ENCODE measurements at places on chromosomes 5 and 9.

- DNase-seq, result no peak
Measured at GRCh38 chr9:93589688-93590087, 13.3 kb downstream of the PHF2 start.

DNA sequence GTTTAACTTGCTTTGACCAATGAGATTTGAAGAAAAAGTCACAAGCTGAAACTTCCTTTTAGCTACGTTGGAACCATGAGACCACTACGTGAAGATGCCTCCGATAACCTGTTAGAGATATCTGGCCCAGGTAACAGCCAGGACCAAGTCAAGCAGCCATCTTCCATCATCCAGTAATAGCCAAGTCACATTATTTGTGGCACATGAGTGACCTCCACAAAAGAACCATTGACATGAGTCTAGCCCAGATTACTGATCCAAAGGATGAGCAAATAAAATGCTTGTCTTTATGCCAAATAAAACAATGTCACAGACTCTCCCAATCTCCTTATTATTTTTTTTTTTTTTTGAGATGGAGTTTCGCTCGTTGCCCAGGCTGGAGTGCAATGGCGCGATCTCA, 1.6 kb downstream of the DEPDC1B start:
- DNase-seq, result no peak

GRCh38 chr5:147348046-147348445, 113.2 kb downstream of the STK32A start:
- DNase-seq, result no peak

DNA sequence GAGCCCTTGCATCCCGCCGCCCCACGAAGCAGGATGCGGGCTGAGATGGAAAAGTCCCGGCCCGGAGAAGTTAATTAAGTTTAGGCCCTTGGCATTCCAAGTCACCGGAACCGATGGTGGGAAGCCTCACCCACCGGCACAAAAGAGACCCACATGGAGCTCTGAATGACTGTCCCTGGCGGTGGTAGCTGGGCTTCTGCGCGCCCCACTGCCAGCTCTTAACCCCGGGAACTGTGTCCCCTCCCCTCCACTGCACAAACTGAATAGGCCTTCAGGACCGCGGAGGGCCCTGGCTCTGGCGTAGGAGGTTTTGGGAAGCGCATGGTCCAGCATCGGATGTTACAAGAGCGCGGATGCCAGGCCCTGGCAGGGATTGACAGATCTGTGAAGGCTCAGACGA, 291.1 kb upstream of the TUT7 start:
- no peak for DNase-seq

DNA sequence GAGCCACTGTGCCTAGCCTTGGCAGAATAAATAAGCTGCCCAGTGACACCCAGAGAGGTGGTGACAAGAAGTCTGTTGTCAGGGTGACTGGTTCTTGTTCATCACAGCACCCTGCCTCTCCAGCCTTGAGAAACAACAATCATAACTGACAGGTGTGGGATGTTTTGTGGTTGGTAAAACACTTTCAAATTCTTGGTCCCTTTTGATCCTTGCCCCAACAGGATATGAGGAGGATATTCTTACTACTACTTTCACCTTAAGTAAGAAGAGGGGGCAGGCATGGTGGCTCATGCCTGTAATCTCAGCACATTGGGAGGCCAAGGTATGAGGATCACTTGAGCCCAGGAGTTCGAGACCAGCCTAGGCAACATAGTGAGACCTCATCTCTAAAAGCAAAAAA, 14.2 kb upstream of the FRRS1L start:
- no peak for DNase-seq

DNA sequence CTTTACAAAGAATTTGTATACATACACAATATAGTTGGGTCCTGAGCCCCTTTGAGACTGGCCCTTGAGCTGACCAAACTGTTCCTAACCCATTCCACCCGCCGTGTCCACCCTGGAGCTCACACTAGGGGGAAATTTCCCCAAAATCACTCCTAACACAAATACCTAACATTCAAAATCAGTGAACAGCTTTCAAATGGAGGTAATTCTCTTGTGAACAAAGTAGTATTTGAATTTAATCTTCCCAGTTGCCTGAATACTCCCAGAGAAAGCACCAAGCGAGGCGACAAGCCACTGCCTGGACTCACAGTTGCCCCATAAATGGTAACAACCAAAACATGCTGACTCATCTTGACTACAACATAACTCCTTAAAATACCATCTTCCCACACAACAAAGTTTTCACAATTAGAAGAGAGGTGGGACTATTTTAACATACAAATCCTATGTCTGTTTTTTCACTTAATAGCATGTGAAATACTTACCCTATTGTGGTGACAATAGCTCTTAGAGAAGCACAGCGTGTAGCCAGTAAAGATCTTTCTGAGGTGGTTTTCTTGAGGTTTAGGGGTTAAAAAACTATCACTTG, 31.7 kb upstream of the SCAMP1 start:
- no peak for DNase-seq

- DNase-seq, result no peak
Measured at GRCh38 chr5:37849641-37850040, 9.8 kb upstream of the GDNF start.

DNA sequence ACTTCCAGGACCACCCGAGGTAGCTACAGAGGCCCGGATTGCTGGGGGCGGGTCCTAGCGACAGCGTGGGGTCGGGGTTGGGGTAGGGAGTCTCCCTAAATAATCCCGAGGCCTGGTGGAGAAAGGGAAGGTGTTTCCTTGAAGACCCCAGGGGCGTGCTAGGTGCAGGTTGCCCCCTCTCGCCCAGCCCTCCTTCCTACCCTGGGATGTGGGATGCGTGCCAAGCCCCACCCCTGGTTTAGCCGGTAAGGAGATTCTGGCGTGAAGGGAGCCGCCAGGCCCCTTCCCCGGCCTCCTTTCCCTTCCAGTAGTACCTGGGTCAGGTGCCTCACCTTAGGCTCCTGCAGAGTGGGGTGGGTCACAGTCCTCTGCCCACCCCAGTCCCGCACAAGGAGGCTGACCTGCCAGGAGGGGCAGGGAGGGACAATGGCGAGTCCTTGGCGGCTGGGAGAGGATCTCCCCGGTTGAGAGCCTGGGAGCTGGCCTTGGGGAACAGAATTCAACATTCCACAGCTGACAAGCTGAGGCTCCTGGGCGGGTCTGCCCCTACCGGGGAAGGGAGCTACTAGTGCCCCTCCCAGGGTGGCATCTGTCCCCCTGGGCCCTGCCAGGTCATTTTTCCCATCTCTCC, 674 bp downstream of the TSPAN17 start:
- DNase-seq, result peak; percentile 38

GRCh38 chr5:139037732-139038131, 160.4 kb downstream of the SIL1 start:
- DNase-seq, result no peak

DNA sequence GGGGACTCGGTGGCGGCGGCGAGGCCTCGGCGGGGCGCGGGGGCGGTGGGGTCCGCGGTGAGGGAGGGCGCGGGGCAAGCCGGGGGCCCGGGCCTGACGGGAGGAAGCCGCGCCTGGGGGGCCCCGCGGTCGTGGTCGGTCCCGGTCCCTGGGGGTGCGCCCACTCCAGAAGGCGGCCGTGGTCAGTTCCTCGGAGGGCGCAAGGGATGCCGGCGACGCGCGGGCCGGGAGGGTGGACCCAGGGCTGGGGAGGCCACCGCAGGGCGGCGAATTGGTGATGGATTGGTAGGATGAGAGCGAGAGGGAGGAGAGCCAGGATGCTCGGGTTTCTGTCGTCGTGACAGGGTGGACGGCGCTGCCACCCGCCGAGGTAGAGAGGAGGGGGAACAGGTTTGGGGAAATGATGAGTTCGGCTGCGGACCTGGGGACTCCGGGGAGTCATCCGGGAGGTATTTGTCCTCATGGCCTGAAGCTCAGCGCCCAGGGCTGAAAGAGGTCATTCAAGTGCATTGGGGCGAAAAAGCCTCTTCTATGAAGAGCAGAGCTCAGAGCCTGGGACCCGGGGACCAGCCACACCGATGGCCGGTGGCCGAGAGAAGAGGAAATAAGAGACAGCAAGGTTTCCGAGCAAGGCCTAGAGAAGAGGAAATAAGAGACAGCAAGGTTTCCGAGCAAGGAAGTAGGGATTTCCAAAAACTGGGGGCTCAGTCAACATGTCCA, 557 bp downstream of the GNG10 start:
- no peak for DNase-seq

- DNase-seq, result no peak
Measured at GRCh38 chr5:101024299-101024698, 121.2 kb upstream of the ST8SIA4 start.

DNA sequence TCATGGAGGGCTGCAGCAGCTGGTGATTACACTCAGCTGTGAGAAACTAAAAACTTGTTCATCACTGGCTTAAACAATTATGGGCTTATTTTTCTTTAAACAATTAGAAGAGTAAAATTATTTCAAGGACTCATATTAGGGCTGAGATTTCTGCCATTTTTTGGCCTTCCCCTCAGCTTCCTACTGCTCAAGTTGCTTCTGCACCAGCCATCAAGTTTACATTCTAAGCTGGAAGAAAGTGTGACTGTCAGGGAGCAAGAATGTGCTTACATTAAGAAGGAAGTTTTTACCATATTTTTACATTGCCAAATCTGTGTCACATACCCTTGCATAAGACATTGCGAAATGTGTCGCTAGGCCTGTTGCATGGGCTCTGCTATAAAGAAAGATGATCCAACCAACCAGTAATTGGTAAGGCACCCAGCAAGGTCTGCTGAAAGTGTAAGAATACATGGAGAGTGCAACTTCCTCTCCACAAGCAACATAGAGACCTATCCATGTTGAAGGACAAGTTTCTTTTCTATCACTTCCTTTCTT, 260.3 kb upstream of the CDH10 start:
- DNase-seq, result no peak

- no peak for DNase-seq
Measured at GRCh38 chr9:121735065-121735792, 83.8 kb downstream of the DAB2IP start.

DNA sequence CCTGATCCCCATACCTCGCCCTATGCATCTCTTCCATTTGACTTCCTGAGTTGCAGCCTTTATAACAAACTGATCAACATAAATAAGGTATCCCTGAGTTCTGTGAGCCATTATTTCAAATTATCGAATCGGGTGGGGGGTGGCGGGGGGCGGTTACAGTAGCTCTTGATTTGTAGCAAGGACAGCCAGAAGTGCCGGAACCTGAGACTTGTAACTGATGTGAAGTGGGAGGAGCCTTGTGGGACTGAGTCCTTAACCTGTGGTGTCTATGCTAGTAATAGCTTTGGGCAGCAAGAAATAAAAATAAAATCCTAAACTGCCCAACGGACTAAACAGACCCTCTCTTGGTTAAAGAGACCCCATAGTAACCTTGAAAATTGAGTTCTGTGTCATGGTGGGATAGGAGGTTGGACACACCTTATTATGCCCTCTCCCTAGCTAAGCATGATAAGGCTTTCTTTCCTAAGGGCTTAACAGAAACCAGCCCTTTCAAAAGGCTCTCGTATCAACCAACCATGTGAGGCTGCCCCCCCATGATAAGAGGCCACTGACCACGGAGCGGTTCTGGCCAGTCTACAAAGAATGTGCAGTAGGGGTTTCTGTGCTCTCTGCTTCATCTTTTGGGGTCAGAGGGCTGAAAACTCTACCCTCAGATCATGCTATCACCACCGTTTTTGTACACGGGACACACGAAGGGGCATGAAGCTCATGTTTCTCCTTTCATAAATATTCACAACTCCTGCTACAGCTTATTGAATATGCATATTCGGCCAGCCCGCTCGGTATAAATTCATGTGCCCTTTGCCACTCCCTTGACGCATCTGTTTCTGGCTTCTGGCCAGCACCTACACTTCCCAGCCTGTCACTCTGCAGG, 39.5 kb upstream of the IQGAP2 start:
- DNase-seq, result no peak

DNA sequence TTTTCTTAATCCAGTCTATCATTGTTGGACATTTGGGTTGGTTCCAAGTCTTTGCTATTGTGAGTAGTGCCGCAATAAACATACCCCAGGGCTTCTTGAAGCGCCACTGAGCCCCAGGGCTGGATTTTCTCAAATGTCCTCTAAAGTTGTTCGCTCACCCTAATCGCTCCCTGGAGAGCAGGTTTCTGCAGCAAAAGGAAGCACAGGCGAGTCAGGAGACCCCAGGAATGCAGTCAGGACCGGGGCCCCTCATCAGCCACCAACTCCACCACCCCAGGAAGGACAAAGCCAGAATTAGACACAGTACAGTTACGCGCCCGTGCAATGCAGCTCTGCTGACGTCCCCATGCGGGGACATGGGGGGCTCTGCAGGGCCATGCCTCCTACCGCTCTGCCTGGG, 15.7 kb upstream of the OBP2B start:
- no peak for DNase-seq

DNA sequence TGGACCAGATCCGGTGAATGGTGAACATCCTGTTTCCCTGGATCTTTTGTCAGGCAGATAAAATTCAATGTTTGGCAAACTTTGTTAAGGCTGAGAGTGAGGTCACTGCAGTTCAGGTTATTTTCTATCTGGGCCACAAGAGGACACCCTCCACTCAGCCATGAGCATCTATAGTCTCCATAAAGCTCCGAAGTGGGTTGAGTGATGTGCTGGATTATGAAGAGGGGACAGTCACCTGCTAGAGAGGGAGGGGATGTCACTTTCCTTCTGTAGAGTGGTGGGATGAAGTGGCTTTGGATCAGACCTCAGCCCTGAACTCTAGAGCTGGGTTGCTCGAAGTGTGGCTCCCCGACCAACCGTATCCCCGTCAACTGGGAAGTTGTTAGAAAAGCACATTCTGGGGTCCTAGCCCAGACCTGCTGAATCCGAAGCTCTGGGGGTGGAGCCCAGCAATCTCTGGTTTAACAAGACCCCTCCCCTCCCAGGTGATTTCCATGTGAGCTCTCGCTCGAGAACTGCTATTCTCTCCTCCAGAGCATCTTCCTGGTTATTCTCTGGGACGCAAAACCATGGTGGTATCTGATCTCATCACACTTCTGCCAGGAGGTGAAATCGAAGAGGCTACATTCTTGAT, 31.8 kb upstream of the FGF1 start:
- no peak for DNase-seq

DNA sequence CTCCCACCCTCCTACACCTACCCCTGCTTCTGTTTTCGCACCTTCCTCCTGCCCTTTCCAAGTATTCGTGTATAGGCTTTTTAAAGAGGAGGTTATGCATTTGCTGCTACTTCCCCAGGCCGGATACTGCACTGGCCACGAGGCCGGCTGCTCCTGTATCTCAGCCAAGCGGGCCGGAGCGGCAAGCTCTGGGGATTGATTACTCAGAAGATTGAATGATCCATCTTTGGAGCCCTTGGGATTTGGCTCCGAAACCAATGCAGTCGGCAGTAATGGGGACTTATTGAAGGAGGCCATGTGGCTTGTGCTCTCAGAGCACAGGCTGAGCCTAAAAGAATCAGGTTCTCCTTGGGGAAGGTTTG, 405.3 kb downstream of the TLE4 start:
- no peak for DNase-seq

GRCh38 chr5:53448851-53449250, 31.6 kb upstream of the FST start:
- no peak for DNase-seq

- DNase-seq, result no peak
Measured at GRCh38 chr5:6736106-6736505, 22.9 kb downstream of the TENT4A start.

DNA sequence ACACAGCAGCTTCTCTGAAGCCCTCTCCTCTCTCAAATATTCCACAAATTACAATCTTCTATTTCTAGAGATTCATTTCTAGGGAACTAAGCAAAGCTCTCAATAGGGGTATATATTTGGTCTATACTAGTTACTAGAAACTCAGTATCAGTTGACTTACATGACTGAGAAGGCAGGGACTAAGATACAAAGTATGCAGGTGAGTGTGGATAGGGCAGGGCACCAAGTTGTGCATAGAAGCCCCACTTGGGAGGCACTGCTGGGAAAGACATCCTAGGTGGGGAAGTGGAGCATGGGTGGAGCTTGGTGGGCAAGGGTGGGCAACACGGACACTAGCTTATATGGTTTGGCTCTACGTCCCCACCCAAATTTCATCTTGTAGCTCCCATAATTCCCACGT, 148.1 kb upstream of the RASA1 start:
- DNase-seq, result no peak

All from right renal cortex interstitium (tissue), 3 donors.